GM12891 (cell line): ENCODE measurements at places on chromosomes 2 and 18.

- no peak for DNase-seq
Observed at GRCh38 chr18:71707985-71708500, 836.1 kb downstream of the CBLN2 start.

DNA sequence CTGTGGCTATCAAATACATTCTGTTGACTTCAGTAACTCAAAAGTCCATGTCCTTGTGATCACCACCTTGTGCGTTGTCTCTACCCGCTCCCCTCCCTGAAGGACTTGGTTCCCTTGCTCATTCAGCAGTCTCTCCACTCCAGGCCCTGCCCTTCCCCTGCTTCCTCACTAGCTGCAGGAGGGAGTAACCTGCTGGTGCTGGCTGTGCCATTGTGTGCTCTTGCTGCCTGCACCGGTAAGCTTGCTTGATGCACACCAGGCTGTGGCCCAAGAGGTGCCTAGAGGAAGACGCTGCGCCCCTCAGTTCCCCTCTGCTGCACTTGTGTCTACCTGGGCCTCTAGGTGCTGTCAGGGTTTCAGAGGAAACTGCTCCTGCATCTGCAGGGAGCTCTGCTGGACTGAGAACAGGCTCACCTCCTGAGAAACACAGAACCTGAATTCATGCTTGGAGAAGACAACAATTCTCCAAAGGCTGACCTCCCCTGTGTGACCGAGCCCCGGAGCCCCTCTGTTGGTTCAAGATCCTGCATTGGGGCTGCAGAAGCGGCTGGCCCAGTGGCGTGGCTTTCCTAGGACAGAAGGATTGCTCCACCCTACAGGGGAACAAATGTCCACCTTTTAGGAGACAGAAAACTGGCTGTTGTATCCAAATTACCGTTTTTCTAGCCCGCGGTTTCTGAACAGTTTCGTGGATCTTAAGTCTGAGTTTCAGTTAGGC, 33.6 kb downstream of the PTPRM start:
- DNase-seq: no peak

- no peak for DNase-seq
Observed at GRCh38 chr18:59518705-59519104, 159.6 kb upstream of the LMAN1 start.

DNA sequence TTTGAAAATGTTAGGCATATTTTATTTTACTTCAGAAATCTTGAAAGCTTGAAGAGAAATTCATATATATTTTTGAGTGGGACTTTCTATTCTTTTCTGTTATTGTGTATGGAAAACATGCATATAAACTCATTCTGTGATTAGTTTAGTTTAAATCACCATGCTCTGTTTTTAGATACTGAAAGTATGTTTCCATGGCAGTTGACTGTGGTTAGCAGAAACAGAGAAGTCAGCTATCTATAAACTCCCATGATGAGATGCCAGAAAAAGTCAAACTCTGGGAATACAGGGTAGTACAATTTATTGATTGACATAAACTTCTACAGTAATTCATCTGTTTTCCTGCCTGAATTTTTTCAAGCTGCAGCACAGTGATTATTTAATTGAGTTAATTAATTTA, 905.3 kb upstream of the VRK2 start:
- no peak for DNase-seq

- no peak for DNase-seq
Observed at GRCh38 chr2:188610827-188611226, 319.2 kb downstream of the GULP1 start.

- DNase-seq: no peak
Observed at GRCh38 chr2:120406566-120406965, 60.6 kb downstream of the INHBB start.

- no peak for DNase-seq
Observed at GRCh38 chr18:74518456-74519295, 15.6 kb upstream of the CNDP1 start.

DNA sequence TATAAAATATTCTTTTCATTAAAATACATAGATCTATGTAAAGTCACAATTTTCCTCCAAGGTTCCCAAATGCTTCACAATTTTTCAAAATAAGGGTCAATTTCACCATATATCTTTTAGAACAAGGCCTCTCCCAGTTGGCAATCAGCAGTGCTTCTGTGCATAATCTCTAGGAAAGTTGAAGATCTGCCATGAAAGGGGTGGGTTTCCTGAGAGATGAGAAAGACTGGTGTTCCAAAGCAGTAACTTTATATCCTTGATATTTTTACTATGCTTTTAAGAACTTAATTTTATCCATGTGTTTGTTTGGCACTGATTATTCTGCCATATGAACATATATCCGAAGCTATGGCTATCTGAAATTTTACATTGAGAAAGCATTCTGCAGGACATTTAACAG, 199.4 kb upstream of the CYP26B1 start:
- DNase-seq: no peak

GRCh38 chr2:94871226-94872087, at the start of gene TEKT4:
TSS of gene TEKT4 (plus strand) at chr2:94871430. CDS start at chr2:94871580, 150 bp downstream.
- DNase-seq: no peak

GRCh38 chr2:16406496-16407289, 258.9 kb downstream of the CYRIA start:
- no peak for DNase-seq

DNA sequence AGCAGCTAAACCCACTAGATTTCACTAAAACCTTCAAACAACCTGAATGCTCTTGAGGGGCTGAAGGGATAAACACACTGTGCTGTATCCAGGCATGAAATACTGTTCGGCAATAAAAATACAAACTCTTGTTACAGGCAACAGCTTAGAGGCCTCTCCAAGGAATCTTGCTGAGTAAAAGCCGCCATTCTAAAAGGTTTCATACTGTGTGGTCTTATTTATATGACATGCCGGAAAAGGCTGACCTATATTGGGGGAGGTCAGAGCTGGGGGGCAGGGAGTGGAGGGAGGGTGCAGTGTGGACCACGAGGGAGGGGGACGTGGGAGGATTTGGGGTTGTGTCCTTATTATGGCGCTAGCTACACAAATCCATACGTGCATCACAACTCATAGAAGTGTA, 136.2 kb downstream of the MBP start:
- no peak for DNase-seq

GRCh38 chr18:34493566-34494358, 216.3 kb upstream of the DTNA start:
- DNase-seq: peak; percentile 15

GRCh38 chr2:141195087-141195486, 935.7 kb downstream of the LRP1B start:
- no peak for DNase-seq
